ENCODE measurements at places on chromosomes 2 and 18.

GRCh38 chr2:187377340-187377739, 70.7 kb downstream of the CALCRL start:
- DNase-seq, result no peak

GRCh38 chr2:26270373-26270772, 25.6 kb downstream of the HADHB start:
- DNase-seq, result no peak

DNA sequence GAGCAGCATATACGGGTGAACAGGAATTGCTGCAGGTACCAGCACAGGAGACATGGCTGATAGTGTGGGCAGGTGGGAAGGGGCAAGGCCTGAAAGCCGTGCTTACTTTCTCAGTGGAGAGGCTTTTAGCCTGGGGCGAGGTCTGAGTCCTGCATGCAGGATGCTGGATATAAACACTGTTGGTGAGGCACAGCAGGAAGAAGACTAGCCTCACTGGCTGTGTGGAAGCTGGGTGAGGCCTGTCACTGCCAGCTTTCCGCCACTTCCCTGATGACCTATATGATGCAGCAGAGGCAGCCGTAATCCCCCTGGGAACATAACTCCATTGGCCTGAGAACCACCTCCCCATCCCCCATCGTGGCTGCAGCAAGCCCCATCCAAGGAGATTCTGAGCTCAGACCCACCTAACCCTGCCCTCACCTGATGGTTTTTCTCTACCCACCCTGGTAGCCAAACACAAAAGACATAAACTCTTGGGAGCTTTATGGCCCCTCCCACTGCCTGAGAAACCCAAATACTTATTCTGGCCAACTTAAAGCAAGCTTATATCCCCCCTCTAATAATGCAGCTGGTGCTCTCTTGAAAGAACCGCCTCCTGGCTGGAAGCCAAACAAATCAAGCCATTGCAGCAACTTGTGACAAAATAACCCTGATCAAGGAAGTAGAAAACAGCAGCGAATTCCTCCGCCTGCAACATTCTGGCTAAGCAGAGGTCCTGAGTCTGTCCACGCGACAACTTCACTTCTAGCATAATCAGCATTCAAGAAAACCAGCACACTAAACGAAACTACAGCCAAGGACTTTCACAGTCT, 54.6 kb upstream of the DSC1 start:
- DNase-seq, result no peak

GRCh38 chr2:73031725-73032701, 39.5 kb downstream of the SFXN5 start:
- DNase-seq, result no peak

- no peak for DNase-seq
Observed at GRCh38 chr2:44104855-44105271, 63.8 kb upstream of the PPM1B start.

- no peak for DNase-seq
Observed at GRCh38 chr2:124607679-124608078, 582.6 kb downstream of the CNTNAP5 start.

DNA sequence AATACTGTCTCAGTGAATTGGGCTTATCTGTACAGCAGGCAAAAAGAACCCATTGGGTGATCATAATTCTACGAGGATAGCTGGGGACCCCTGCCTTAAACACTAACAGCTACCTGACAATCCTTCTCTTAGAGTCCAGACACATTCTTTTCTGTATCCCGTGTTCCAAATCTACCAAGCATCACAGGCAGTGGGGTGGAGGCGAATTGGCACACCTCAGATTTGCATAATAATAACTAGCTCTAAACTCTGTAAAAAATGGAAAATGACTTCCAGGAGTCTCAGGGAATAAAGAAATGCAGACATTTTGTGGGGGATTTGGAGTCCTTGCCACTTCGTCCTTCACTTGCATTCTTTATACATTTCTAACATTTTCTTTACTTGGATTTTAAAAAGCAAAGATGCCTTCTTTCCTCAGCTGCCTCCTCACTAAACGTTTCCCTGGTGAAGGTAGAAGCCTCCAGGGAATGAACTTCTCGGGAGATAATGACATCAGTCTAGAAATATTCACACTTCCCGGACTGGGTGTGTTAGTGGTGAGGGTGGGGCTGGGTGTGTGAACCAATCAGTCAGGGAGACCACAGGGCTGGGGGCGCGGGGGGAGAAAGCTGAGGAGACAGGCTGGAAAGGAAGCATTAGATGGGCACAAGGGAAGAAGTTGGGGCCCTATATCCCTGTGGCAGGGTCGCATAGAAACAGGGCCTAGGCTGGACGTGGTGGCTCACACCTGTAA, 59.1 kb upstream of the BOD1L2 start:
- no peak for DNase-seq

DNA sequence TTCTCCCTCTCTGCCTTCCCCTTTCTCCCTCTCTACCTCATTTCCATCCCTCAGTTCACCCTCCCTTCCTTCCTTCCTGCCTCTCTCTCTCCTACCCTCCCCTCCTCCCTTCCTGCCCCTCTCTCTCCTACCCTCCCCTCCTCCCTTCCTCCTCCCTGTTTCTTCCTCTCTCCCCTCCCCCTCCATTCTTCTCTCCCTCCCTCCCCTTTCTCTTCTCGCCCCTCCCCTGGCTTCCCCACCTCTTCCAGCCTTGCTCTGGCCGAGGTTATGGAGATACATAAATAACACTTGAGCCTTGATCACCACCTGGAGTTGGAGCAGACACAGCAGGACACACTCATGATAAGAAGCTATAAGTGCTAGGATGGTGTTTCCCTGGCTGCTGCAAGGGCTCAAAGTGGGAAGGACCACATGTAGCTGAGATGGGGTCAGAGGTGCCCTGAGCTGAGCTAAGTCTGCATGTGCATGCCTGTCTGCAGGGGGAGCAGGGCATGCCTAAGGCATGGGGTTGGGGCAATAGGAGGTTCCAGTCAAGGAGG, 326.1 kb upstream of the HS6ST1 start:
- DNase-seq, result no peak

- no peak for DNase-seq
Observed at GRCh38 chr2:11842336-11842735, 95.9 kb downstream of the LPIN1 start.

- DNase-seq, result no peak
Observed at GRCh38 chr2:177541258-177541991, 148.9 kb downstream of the AGPS start.
